Foreskin fibroblast (primary cell): ENCODE measurements at places on chromosomes 12 and 14.
A peak's percentile ranks its signal among the peaks of the same experiment; 100 is the strongest.

- DNase-seq = no peak
Measured at GRCh38 chr12:47744005-47744651, 14.6 kb downstream of the RAPGEF3 start.

GRCh38 chr12:101097829-101098580 is 112.0 kb downstream of the SLC5A8 start:
- no peak for DNase-seq

DNA sequence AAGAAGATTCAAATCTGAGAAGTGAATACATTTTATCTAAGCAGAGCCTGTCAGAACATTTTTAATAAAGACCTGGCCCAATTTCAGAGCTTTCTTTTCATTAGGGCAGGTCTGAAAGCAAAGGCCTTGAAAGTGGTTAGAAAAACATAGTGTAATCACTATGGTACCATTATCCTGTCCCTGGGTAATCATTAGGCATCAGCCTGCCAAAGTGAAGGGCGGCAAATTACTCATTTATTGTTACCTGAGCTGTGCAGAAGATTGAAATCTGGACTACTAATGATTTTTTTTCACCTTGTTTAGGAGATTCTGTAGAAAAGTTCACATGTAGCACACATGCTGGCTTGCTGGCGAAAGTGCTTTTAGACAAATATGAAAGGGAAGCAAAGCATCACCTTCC is 92.6 kb upstream of the PRKD1 start:
- DNase-seq = no peak

- no peak for DNase-seq
Measured at GRCh38 chr14:84361476-84361875, 1168.5 kb upstream of the FLRT2 start.

DNA sequence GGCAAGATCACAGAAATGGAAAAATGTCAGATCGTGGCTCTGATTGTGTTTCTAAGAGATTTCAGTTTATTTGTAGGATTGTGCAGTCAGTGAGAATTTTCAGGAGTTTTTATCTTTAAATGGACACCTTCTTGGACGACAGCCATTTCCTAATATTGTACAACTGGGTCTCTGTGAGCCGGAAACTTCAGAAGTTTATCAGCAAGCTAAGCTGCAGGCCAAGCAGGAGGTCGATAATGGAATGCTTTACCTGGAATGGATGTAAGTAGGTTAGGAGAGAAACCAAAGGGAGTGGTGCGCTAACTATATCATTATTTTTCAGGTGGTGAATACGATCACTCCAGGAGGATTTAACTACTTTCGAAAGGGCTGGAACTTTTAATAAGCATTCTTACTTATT is 26.4 kb downstream of the APAF1 start:
- DNase-seq = no peak

- DNase-seq = peak; percentile 73
Measured at GRCh38 chr12:30794591-30795409, 40.0 kb upstream of the CAPRIN2 start.

DNA sequence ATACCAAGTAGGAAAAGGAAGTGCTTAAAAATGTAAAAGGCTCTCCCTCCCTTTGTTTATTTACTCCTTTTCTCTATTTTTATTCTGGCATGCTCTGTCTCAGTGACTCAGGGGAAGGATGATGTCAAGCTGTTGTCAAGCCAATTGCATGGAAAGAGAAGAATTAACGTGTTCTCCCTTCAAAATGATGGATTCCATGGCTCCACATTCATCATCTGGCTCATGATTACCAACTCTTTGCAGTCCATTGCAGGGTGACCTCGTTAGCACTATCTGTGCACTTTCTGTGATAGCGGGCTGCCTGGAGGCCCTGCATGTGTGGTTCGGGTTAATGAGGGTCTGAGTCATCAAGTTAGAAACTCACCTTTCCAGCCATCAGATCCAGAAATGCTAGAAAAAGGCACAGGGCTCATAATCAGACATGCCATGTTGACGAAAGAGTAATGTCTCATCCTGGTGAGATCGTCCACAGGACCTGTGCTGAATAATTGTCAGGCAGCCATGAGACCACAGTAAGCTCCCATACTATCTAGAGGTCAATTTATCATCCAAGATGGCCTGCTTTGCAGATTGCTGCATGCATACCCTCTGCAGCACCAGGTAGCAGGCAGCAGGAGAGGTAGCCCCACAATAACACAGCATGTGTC is 79.2 kb upstream of the BTG1 start:
- peak; percentile 73 for DNase-seq

- DNase-seq = no peak
Measured at GRCh38 chr12:55407866-55408265, 7.5 kb downstream of the OR6C65 start.

DNA sequence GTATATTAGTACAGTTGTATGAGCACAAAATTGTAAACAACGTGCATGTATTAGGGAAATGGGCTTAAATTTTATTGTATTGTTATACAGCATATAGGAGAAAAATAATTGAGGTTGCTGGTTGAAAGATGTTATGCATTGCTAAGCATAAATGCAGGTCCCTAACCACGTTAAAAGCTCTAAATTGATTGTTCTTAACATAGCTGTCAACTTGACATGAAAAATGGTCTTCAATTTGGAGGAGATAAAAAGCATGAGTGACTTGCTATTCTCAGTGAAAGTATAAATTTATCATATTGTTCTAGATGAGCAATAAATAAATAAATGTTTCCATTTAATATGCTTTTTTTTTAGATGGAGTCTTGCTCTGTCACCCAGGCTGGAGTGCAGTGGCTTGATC is 506.6 kb upstream of the ATXN7L3B start:
- DNase-seq = no peak
